ENCODE measurements at places on chromosomes 2 and 18. TPM values are rescaled to one million over a fixed set of nuclear protein-coding genes. Genes with fewer than 3 reads are reported as not detected.

- no peak for DNase-seq
These were observed 48.0 kb downstream of the STRN start for GRCh38 chr2:36918307-36918706.

DNA sequence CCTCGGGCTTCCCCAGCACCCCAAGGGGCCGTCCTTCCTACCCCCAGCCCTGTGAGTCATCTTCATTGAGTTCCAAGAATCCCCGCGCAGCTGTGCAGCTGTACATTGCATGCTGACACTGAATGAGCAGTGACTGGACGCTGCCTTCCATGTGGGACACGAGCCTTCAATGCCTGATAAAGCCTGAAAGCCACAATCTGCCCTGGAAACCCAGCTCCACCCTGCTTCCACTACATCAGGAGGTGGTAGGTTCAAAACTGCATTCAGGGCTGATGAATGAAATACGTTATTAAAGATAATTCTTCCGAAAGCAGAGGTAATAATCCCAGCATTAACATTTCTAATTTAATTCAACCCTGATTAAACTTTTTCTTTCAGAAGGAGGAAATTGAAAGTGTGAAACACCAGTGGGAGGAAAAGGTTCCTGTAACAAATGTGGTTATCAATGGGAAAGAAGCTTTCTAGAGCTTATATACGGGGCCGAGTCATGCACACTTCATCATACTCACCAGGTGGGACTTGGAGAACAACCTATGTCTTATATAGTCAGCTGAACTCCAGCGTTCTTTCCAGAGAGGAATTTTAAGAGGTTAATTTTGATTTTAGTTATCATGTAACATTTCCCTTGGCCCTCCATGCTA is 360.1 kb downstream of the LPIN1 start:
- DNase-seq = no peak

DNA sequence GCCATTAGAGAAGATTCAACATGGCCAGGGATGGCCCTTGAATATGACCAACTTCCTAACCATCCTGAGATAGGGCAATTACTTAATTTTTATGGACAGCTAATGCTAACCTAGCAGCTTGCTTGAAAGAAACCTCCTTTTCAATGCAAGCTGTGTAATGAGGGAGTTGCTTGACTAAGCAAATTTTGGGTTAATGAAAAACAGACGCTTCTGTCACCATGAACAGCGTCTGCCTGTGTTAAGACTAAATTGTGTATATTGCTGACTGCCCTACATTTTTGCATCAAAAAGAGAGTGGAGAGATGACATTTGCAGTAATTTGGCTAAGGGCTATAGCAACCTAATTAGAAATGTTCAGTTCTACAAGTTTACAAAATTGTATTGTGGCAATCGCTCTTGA is 319.2 kb upstream of the LRATD1 start:
- no peak for DNase-seq

DNA sequence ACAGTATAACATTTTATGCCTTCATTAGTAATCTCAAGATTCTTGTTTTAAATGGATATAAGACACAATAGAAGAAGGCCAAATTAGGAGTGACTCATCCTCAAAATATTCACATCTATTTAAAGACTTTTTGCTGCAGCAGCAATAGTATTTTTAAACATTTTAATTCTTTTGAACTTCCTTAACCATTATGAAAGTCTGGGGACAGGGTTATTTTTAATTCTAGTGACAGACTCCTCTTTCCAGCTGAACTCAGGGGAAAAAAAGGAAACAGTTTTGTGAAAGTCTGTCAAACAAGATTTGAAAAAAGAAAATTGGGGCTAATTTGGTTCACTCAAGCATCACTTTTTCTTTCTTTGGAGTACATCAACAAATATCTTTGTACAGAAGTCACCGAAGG is 541.8 kb downstream of the NUP35 start:
- no peak for DNase-seq

GRCh38 chr2:27891673-27892105 is 1.2 kb downstream of the BABAM2 start:
- DNase-seq = no peak

DNA sequence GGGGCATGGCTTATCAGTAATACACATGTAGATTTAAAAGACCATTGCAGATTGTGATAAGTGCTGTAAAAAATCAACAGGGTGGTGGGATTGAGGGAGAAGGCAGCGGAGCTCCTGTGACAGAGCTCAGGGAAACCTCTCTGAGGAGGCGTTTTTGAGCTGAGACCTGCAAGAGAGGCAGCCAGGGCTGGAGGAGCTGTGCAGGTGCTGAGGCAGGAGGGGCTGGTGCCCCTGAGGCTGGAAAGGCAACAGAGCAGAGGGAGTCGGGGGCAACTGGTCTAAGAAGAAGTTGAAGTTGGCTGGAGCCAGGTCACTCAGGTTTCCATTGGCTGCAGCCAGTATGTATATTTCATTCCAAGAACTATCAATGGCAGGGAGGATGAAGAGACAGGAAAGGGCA is 47.6 kb downstream of the KLHL29 start:
- DNase-seq = no peak

CYP26B1 gene
- total RNA-seq = 0.22 TPM
